ENCODE measurements at places on chromosomes 13 and 19.

- DNase-seq, result no peak
Measured at GRCh38 chr13:58239774-58240268, 608.3 kb downstream of the PCDH17 start.

GRCh38 chr13:30325668-30326067 is 18.3 kb upstream of the KATNAL1 start:
- DNase-seq, result no peak

- DNase-seq, result peak; percentile 48
Measured at GRCh38 chr19:48900477-48901406, 630 bp downstream of the NUCB1 start.

- DNase-seq, result no peak
Measured at GRCh38 chr19:30896554-30896953, 452.7 kb downstream of the TSHZ3 start.

GRCh38 chr19:49114630-49115363 is 627 bp downstream of the LIN7B start:
- DNase-seq, result no peak

DNA sequence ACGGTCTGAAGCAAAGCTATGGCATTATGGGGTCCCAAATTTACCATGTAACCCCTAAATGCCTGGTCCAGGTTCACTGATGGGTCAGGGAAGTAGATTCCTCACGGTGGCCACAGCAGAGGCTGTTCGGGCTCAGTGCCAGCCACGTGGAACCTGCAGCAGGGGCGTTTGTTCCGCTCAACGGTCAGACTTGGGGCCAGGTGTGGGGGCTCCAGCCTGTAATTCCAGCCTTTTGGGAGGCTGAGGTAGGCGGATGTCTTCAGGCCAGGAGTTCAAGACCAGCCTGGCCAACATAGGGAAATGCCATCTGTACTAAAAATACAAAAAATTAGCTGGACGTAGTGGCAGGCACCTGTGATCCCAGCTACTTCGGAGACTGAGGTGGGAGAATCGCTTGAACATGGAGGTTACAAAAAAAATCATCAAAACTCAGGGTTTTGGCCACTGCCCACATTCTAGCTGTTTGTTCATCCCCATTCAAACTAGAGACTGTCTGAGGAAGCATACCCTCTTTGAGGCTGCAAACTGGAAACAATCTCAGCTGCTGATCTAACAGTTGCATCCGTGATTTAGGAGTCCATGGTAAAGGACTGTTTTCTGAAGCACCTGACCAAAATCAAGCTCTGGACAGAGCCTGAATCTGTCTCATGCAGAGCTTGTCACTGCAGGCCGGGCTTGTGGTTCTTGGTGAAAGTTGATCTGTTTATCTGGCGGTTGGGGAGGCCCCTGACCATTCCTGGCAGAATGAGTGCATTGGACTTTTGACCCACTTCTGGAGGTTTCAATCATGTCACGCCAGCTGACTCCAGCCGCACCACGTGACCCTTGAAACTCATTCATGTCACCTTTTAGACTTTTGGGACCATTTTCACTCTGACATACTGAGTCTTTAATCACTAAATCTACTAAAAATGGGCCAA is 30.2 kb upstream of the ZNF331 start:
- DNase-seq, result no peak

DNA sequence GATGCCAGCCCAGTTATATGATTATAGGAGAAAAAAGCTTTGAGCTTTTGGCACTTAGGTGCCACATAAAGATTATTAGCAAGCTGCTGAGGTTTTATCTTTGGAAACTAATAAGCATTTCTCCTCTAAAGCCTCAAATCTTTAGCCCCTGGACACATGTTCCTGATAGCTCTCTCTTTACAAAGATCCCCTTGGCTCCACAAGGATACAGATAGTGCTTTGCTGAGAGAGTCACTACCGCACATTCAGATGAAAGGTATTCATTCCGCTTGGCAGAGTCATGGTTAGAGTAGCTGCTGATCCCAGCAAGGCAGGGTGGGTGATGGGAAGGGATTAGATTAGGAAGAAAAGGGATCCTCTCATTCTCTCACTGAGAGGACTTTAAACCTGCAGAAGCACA is 28.2 kb upstream of the PSG7 start:
- no peak for DNase-seq

DNA sequence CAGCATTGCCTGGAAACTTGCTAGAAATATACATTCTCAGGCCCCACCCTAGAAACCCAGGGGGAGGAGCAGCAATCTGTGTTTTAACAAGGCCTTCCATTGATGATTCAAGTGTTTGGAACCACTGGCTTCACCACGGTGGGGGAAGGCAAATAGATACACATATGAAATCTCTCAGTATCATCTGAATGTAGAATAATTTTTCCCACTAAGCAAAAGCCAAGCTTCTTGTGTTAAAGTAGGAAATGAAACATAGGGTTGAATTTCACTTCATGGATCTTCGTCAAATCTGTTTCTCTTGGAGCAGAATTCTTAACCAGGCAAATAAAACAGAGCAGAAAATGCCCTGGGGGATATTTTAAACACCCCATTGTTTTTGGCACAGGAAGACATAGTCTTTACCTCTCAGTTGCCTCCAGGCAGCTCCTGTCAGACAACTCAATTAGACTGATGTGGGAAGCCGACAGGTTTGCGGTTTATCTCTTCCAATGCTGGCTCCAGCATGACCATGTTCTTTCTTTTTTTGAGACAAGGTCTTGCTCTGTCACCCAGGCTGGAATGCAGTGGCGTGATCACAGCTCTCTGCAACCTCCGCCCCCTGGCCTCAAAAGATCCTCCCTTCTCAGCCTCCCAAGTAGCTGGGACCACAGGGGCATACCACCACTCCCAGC is 213.0 kb downstream of the FOXO1 start:
- DNase-seq, result no peak

- DNase-seq, result no peak
Measured at GRCh38 chr13:30802501-30802900, 67.2 kb downstream of the ALOX5AP start.

GRCh38 chr13:54445453-54445852 is 1416.8 kb downstream of the OLFM4 start:
- DNase-seq, result no peak

GRCh38 chr19:17951990-17952976 is 14.6 kb upstream of the KCNN1 start:
- peak; percentile 77 for DNase-seq

GRCh38 chr19:49679771-49680413 is 2.8 kb downstream of the PRMT1 start:
- DNase-seq, result no peak

DNA sequence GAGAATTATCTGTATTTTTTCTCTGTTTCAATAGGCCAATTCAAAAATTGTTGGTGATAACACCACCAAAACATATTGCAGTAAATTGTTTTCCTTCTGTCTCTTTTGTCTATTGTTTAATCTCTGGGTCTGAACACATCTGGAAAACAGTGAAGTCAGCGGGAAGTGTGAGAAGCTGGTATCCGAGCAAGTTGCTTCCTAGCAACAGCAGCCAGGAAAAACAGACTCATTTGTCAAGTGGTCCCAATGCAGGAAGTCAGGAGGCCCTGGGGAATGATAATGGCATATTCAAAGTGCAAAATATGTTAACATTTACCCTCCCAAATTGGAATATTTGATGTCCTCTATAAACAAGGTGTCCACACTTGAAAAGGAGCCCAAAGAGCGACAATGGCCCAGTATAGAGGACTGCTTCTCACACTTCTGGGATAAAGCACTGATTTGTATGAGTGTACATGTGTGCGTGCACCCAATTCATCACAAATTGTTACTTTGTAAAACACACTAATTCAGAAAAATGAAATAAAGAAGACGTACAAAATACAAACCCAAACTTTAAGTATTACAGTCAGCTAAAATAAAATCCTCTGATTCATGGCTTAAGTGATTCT is 515.0 kb downstream of the TBC1D4 start:
- DNase-seq, result no peak

DNA sequence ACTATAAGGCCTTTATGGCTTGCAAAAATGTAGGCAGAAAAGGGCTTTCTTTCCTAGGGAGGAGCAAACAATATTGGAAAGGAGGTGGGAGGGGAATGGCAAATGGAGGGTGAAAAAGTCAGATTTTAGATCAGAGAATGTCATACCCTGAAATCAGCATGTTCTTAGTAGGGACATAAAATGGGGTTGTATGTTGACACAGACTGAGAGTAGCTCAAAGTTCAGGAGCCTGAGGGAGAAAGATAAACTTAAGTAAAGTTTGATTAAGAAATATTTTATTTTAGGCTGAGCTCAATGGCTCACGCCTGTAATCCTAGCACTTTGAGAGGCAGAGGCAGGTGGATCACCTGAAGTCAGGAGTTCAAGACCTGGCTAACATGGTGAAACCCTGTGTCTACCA is 83.8 kb downstream of the ZNF737 start:
- no peak for DNase-seq
